ENCODE measurements at places on chromosomes 16 and 17. TPM values are rescaled to one million over a fixed set of nuclear protein-coding genes. Genes with fewer than 3 reads are reported as not detected.

- no peak for DNase-seq
Observed at GRCh38 chr17:42772945-42773289, 332 bp upstream of the VPS25 start.

DNA sequence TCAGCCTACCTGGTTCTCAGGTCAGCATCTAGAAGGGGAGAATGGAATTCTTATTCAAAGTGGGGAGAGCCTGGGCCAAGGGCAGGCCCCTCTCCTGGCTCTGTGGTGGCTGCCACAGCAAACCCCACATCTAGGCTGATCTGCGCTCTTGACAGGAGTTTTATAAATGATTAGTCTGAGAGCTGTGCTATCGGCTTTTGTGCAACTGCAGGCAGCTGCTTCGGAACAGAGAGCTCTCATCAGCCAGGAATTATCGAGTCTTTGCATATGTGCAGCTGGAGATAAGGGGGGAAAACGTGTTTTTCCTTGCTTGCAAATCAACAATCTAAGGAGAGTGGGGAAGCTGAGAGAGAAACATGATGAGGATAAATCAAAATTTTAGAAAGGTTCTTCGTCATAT, 91.7 kb downstream of the HS3ST3A1 start:
- DNase-seq, result no peak

GRCh38 chr17:59848778-59849177, 44.0 kb downstream of the TUBD1 start:
- peak; percentile 93 for DNase-seq

GRCh38 chr17:67624886-67625656, 92.7 kb upstream of the NOL11 start:
- no peak for DNase-seq

DNA sequence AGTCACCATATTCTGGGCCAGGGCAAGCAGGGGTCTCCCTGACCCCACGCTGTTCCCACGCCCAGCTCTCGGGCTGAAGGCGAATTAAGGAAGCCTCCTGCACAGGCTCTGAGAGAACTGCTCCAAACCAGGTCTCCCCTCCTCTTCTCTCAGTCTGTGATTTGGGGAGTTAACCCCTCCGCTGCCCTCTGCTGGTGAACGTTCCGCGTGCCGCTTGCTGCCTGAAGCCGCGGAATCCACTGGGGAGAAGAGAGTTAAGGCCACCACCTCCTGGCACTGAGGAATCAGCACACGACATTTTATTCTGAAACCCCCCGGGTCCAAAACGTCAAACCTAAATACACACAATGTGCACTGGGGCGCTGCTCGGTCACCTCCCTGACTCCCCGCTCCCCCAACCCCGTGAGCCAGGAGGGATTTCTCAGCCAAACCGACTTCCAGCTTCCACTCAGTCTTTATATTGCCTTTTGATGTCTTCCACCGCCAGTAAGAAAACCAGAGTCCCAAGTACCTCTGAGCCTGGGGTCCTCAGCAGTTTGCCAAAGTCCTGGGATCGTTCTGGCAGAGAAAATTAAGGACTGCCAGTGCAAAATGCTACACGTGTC, 54.4 kb upstream of the RCVRN start:
- no peak for DNase-seq

DNA sequence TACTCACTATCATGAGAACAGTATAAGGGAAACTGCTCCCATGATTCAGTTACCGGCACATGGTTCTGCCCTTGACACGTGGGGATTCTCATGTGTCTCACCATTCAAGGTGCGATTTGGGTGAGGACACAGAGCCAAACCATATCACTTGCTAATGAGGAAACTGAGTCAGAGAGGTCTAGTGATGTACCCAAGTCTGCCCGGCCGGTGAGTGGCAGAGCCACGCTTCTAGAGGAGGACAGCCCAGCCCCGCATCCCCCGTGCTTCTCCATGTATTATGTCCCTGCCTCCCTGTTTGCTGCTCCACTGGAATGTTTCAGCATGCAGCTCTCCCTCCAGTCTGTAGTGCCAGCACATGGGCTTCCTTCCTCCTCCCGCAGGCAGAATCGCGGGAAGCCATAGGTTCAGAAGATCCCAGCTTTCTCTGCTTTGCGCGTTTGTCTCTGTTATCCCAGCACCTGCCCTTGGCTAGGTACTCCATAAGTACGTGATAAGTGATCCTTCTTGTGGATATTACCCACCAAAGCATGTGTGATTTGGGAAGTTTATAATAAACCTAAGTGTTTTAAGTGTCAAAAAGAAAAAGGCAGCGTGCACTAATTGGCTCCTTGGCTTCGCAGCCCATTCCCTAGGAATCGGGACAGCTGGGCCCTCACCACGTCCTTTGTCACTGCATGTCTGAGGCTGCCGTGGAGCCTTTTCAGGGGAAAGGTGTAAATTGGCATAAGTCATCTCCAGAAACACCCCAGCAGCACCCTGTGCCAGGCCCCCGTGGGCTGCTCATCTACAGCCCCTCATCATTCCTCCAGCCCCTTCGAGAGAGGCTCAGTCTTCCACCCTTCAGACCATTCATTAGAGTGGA, 103.8 kb downstream of the CLEC16A start:
- no peak for DNase-seq

- no peak for DNase-seq
Observed at GRCh38 chr17:1120596-1121441, 59.0 kb downstream of the ABR start.

GRCh38 chr17:77881545-77881944, 77.0 kb upstream of the TNRC6C start:
- DNase-seq, result no peak

GRCh38 chr16:11417487-11417886, 72.2 kb downstream of the RMI2 start:
- no peak for DNase-seq

- peak; percentile 31 for DNase-seq
Observed at GRCh38 chr16:30996324-30996984, 11.4 kb downstream of the HSD3B7 start.

- no peak for DNase-seq
Observed at GRCh38 chr16:67858500-67858899, 11.0 kb upstream of the CENPT start.

GRCh38 chr17:62754631-62755030, 53.5 kb downstream of the MARCHF10 start:
- DNase-seq, result no peak

DNA sequence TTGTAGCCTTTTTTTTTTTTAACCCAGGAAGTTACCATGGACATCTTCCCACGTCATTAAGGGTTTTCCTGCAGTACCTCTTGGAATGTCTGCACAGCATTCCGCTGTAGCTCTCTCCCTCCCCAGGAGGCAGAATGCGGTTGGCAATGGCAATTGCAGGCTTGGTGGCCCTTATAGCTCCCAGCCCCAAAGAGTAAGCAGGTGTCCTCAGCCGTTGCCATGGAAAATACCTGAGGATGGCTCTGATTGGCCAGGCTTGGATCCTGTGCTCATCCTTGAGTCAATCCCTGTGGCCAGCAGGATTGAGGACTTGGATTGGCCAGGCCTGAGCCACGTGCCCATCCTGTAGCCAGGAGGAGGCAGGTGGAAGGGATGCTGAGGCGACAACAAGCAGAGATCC, 15.5 kb upstream of the TIMP2 start:
- no peak for DNase-seq

- DNase-seq, result peak; percentile 15
Observed at GRCh38 chr16:20747030-20747816, 5.6 kb upstream of the THUMPD1 start.

DNA sequence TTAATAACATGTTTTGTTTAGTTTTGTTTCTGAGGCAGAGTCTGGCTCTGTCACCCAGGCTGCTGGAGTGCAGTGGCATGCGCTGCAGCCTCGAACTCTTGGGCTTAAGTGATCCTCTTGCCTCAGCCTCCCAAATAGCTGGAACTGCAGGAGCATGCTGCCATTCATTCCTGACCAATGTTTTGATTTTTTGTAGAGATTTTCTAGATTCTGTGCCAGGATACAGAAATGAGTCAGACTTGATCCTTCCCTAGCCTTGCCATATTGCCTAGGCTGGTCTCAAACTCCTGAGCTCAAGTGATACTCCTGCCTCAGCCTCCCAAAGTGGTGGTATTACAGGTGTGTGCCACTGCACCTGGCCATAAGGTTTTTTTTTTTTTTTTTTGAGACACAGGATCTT, 17.7 kb downstream of the TAOK1 start:
- DNase-seq, result no peak

DNA sequence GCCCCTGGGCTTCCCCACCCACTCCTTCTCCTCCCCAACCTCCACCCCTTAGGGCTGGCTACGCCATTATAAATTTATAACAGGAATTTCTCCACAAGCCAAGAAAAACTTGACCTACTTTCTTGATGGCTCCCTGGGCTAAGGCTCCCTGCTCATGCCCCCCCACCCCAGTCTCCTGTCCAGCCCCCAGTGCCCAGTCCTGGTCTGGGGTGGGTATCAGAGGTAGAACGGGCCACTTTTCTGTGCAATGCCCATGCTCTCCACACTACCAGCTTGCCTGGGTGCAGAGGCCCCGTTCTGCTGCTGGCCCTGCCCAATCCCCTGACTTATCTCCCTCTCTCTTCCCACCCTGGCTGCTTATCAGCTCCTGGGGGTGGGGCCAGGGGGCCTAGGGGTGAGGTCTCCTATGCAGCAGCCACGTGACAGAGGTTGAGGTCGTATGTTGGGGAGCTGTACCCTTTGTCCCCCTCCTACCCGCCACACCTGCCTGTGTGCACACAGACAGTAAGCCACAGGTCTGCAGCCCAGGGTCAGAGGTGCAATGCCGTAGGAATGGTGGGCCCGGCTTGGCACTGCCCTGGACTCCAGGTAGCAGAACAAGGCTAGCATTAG, 10.1 kb downstream of the THRA start:
- no peak for DNase-seq

DNA sequence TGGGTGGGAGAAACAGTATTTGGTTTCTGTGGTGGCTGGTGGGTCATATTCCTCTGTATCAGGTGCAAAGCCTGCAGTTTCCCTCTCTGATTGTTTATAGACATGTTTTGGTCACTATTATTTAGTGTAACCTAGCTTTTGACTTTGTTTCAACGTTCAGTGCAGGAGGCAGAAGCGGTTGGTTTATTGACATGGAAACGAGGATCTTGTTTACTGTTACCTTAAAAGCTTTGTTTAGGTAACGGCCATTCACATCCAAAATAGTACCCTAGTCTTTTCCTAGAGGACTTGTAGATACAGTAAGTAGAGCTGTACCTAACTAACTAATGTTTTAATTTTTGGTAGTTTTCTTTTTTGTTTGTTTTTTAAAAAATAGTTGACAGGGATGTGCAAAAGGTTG, 3.5 kb downstream of the MSI2 start:
- no peak for DNase-seq

GRCh38 chr16:55072976-55073375, 142.3 kb downstream of the IRX5 start:
- no peak for DNase-seq

GRCh38 chr16:80837533-80838147, 33.2 kb upstream of the CDYL2 start:
- DNase-seq, result no peak

DNA sequence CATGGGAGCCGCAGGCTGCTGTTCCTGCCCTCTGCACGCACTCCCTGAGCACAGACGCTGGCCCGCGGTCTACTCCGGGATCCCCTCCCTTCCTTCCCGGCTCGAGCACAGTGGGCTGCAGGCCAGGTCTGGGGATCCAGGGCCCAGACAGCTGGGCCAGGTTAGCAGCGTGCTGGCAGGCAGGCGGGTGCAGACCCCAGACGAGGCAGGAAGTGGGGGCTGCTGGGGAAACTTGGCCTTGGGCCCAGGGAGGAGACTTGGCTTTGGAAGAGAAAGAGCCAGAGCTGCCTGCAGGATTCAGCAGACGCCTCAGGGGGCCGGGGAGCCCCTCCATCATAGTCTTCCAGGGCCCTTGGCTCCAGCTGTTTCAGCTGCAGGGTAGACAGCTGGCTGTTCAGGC, 30.2 kb upstream of the ABCC3 start:
- no peak for DNase-seq

DNA sequence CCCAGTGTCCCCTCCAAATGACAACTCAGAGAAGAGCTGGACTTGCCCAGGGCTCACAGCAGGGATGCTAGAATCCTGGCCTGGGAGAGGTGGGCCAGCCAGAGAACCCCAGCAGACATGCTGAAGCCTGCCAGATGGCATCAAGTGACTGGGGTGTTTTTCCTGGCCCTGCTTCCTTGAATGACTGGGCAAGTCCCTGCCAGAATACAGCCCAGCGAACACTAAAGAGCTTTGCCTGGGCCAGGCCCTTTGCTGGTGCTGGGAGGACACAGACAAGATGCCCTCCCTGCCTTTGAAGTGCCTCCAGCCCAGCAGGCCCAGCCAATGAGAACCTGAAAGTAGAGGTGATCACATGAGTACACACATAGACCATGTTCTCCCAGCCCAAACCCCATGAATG, 11.5 kb downstream of the ZNF319 start:
- DNase-seq, result no peak

GRCh38 chr16:17397499-17397891, 73.3 kb downstream of the XYLT1 start:
- DNase-seq, result no peak

DNA sequence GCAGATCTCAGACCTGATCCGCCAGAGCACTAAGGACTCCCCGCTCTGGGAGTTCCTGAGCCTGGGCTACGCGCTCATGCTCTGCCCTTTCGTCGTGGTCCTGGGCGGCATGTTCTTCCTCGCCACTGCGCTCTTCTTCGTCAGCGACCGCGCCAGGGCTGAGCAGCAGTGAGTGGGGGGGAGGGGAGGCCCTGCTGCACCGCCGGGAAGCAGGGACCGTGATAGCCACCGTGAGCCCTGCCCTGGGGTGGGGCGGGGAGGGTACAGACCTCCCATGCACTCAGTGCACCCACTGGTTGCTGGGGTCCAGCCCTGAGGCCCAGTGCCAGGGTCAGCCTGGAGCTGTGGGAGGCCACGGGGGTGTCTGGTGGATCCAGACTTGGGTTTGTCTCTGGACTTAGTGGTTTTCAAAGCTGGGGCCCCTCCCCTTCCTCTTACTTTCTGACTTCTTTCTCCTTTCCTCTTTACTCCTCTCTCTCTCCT, 18.9 kb downstream of the MYBBP1A start:
- no peak for DNase-seq

Gene MYO15B
- total RNA-seq, result 3.8 TPM

Gene AIPL1
- not detected for total RNA-seq

Gene TBX2
- total RNA-seq, result 4.8 TPM

Gene EVPLL
- total RNA-seq, result not detected

Gene KCNG4
- not detected for total RNA-seq

Gene HAPSTR1
- total RNA-seq, result 95.5 TPM

Gene SOX15
- 2.4 TPM for total RNA-seq

Gene VASN
- total RNA-seq, result 10.6 TPM

Gene SCNN1B
- total RNA-seq, result not detected

Gene OSGIN1
- 0.69 TPM for total RNA-seq

Gene GSG1L
- total RNA-seq, result not detected

Gene RNU2-1
- total RNA-seq, result not detected

Gene PCTP
- total RNA-seq, result 26.0 TPM
